IPS-NIHi11 (cell line): ENCODE measurements at places on chromosomes 2 and 18.

DNA sequence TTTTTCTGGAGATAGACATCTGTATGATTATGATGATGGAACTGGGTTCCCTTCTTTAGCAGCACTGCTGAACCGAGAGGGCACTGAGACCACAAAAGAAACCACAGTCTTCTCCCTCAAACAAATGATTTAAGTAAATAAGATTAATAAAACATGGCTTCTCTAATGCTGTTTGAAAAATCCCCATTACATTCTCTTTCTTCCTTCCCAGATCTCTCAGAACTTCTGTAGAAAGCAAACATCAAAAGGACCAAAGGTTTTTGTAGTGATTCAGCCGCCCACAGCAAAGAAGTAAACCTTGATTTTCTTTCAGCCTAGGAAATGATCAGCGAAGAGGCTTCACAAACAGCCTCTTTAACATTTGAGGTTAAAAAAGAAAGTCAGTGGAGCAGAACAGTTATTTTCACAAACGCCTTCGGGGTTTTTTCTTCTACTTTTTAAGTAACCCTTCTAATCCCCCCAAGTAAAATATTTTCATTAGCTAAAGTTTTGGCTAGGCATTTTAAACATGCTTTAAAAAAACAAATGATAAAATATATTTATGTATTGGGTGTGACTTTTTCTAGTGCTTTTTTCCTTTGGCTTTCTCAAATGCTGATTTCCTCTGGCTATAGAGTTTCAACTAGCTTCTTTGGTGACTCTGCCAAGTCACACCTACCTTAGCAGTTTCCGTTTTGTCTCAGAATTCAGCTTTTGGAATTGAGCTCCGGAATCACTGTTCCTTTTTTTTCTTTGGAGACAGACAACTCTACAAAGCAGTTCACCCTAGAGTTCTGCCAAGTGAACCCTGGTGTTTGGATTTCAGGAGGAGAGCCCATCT lies 89.6 kb downstream of the UPP2 start:
- DNase-seq, result peak; percentile 28

DNA sequence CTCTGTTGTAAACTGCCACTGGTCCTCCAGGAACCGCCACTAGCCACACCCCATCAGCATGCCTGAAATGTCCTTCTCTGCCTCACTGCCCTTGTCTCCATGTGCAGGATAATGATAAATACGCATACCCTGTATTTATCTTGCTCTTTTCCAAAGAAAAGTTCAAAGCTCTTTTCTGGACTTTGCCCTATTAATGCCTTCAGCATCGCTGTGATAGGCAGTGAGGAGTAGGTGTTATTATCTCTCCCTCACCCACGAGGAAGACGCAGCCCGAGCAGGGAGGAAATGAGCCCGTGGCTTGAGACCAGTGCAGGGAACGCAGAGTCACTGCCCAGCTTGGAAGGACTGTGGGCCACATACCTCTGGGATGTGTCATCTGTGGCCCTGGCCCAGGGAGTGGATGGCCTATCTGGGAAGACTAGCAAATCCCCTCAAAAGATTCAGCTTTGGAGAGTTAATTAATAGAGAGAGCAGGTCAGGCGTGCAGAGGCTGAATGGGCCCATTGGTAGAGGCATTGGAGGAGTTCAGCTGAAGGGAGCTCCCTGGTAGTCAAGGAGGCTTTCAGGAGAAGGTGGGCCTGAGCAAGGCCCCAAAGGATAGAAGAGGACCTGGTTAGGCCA lies 39.5 kb upstream of the MCFD2 start:
- DNase-seq, result peak; percentile 47

GRCh38 chr2:174048243-174048642 lies 83.1 kb upstream of the SP3 start:
- DNase-seq, result peak; percentile 46

DNA sequence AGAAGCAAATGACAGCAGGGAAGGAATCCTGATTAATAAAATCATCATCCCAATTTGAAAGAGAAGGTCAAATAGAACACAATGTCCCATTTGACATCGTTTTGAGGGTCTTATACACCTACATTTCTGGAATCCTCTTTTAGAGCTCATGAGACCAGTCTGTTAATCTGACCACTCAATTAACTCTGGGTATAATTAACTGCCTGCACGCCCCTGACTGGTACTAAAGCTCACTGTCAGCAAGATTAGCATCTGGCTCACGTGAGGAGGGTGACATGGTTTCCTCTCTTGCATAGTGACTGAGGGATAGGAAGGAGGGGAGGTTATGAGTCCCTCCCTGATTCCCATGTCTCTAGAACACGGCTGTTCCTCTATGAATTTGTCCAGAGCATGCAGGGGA lies 124.3 kb downstream of the ICOS start:
- DNase-seq, result no peak

- DNase-seq, result peak; percentile 65
Measured at GRCh38 chr2:20650393-20650876, 463 bp downstream of the HS1BP3 start.

- no peak for DNase-seq
Measured at GRCh38 chr2:3176869-3177255, 200.8 kb downstream of the EIPR1 start.

DNA sequence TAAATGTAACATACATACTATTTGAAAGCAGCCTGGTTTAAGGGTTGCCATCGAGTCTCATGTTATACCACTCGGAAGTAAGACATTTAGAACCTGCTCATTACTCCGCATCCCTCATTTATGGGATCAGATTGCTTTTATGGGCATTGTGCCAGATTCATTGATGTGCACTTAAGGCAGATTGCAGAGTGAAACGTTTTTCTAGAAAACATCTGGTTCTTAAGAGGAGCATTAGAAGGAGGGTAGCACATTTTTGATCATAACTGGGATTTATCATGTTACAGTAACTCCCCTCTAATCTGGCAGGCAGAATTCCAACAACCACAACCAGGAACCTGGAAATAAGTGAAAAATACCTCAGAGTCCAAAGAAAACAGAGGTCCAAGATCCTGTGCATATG lies 74.2 kb upstream of the GALNT3 start:
- no peak for DNase-seq

DNA sequence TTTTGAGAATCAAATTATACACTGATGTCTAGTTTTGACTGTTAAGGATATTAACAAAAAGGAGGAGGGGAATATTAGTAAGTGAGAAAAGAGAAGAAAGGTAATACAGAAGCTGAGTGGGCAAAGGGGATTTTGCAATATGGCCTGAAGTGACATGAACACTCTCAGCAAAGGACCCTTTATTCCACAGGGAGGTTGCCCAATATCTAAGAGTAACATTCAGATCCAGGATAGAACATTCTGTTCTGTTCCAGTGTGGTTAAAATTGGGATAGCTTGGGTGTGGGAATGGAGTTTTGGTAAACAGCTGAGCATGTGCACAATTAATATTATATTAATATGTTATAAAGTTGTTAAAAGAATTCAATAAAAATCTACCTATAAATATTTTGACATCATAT lies 120.1 kb downstream of the ZNF385B start:
- DNase-seq, result no peak

DNA sequence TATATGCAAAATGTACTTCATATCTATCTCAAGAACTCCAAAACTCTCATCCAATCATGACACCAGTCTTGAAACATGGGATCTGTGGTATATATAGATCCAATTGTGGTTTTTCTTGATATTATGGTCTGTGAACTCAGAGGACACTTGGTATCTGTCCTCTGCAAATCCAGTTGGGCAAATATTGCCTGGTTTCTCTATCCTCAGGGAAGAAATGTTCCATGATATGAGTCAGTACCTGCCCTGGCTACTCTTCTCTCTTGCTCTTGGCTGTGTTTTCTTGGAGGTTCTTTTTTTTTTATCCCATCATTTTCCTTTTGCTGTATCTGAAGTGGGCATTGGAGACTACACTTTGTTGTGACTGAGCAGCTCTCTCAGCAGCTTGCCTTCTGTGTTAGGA lies 10.9 kb downstream of the NBEAL1 start:
- DNase-seq, result no peak

- no peak for DNase-seq
Measured at GRCh38 chr2:176473177-176473576, 203.9 kb downstream of the MTX2 start.

GRCh38 chr2:147161746-147162145 lies 683.1 kb upstream of the ACVR2A start:
- DNase-seq, result no peak

- no peak for DNase-seq
Measured at GRCh38 chr18:76522122-76522503, 27.1 kb upstream of the ZNF516 start.

- no peak for DNase-seq
Measured at GRCh38 chr18:9353596-9353995, 19.0 kb downstream of the TWSG1 start.

- DNase-seq, result no peak
Measured at GRCh38 chr2:237695201-237695780, 67.9 kb downstream of the LRRFIP1 start.

- DNase-seq, result peak; percentile 17
Measured at GRCh38 chr18:56307354-56308170, 330.8 kb downstream of the TXNL1 start.

GRCh38 chr18:67600181-67601180 lies 84.0 kb upstream of the DSEL start:
- no peak for DNase-seq

GRCh38 chr2:12679550-12680072 lies 37.1 kb upstream of the TRIB2 start:
- no peak for DNase-seq

DNA sequence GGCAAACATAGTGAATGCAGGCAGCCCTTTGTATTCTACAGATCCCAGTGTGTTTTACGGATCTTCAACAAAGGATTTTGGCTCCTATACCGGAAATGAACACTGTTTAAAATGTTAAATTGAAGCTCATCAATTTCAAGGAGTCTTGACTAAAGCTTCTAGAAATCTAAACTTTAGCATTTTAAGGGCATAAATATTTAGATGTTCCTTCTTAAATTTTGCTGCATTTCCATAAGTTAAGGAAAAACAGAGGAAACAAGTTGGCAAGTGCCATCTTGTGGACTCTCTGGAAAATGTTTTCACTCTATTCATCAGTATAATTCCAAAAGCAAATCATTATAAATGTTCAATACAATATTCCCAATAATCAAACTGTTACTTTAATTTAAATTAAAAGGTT lies 19.6 kb downstream of the CHN1 start:
- no peak for DNase-seq

GRCh38 chr2:53018825-53019425 lies 748.7 kb upstream of the CHAC2 start:
- DNase-seq, result peak; percentile 23

GRCh38 chr2:241640165-241640795 lies 2.8 kb downstream of the ATG4B start:
- DNase-seq, result no peak
